Myometrial cell (primary cell): ENCODE measurements at places on chromosomes 7 and 10. TPM values are rescaled to one million over a fixed set of nuclear protein-coding genes. Genes with fewer than 3 reads are reported as not detected.

The BLNK gene
- total RNA-seq: not detected in 2 replicates

The DYNC1I1 gene
- 0.71 and 0.86 TPM in 2 replicates for total RNA-seq

The C10orf105 gene
- total RNA-seq: not detected in 2 replicates

The ZPBP gene
- not detected in 2 replicates for total RNA-seq

The VIM gene
- 8,125 and 8,425 TPM in 2 replicates for total RNA-seq

The STOX1 gene
- total RNA-seq: not detected in 2 replicates

The C10orf67 gene
- total RNA-seq: 0.29 and 0.53 TPM in 2 replicates

The PNLIP gene
- total RNA-seq: not detected in 2 replicates

The KAZALD1 gene
- 9.4 and 9.8 TPM in 2 replicates for total RNA-seq

The GFRA1 gene
- under 0.01 and 0.18 TPM in 2 replicates for total RNA-seq

The MACROH2A2 gene
- 11.3 and 12.4 TPM in 2 replicates for total RNA-seq
